Sigmoid colon (tissue), 7 donors: ENCODE measurements at places on chromosomes 3 and 15.

DNA sequence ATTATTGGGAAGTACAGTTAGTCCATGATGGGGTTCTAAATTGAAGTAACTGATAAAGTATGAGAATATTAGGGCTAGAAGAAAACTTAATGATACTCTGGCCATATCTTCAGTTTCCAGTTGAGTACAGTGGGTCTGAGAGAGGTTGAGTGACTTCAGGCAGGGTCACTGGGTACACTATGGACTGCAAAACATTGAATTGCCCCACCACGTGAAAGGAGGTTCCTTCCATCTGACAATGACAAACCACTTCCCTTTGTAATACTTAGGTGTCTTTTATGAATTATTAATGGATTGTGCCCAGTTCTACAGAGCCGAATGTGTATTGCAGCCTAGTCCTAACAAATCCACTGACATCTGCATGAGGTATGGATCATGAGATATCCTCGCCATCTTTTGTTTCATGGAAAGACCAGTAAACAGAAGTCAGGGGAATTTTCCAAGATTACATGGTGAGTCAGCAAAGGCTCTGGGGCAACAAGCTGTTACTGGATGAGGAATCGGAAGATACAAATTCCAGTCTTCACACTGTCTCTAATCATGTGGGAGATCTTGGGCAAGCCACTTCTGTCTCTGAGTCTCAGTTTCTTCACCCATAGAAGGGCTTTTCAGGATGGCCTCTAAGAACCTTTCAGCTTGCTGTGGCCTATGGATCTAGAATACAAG lies 66.5 kb upstream of the BCL6 start:
- no peak for DNase-seq

GRCh38 chr3:13260259-13261103 lies 159.6 kb downstream of the NUP210 start:
- DNase-seq, result no peak

DNA sequence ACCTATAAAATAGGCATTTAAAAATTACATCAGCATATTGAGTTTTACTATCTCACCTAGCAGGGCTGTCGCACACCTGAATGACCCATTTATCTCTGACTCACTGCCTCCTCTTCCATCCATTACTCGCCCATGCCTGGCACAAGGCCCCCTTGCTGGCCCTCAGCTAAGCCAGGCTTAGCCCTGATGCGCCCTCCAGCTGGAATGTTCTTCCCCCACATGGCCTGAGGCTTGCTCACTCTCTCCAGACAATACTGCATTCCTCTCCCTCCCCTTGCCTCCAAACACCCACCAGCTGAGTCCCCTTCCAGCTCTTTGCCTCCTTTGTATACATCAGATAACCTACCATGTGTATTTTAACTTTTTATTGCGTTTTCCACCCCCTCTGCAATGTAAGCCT lies 7.2 kb downstream of the SH3BP5 start:
- no peak for DNase-seq

DNA sequence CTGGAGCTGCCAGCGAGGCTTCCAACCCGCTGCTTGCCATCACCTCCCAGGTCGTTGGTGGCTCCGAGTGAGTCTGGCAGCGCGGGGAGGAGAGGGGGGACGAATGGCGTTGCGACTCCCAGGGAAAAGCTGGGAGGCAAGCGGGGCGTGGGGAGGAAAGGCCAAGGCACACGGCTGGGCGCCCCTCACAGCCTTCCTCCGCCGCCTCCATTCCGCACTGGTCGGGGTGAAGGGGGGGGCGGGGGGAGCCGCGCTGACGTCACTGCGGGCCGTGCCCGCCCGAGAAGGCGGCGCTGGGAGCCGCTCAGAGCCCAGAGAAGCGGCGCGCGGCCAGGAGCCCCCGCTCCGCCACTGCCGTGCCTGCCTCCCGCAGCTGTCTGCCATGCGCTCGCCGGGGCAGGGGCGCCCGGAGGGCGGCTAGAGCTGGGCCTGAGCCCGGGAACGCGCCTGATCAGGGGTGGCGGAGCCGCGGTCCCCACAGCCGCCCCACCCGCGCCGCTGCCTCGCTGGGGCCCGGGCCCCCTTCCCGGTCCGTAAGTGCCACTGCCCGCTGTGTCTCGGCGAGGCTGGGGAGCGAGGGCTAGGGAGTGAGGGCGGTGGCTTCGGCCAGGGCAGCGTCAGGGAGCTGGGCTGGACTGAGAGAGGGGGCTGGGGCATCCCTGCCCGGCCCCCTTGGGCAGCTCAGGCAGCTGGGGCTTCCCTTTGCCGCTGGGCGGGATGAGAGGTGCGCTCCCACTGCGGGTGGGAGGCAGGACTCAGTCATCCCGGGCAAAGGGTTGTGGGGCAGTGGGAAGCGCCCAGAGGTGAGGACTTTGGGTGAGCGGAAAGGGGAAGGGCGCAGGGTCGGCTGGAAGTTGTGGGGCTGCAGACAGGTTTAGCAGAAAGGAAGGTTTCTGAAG lies 27.8 kb upstream of the POLG start:
- no peak for DNase-seq

- DNase-seq, result peak; percentile 73
Measured at GRCh38 chr3:16609927-16610580, 4.8 kb upstream of the DAZL start.

- no peak for DNase-seq
Measured at GRCh38 chr3:50430950-50431435, 71.7 kb upstream of the TMEM115 start.

- no peak for DNase-seq
Measured at GRCh38 chr3:132016061-132017041, 18.5 kb downstream of the CPNE4 start.

GRCh38 chr3:94069194-94069813 lies 6.4 kb downstream of the NSUN3 start:
- DNase-seq, result no peak

DNA sequence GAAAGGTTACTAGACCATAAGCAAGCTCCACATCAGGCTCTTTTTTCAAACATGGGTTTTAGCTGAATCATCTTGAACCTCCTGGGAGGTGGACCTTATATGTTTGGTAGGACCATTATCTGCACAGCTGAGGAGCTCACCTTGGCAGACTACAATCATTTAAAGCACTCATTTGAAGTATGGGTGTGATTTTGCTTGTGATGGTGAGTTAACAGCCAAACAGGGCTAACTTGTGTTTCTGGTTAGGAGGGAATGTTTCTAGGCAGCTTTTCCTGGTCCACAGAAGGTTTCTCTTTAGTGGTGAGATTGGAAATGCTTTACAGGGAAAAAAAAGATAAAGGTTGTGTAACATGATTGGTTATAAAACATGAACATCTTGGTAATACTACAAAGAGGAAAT lies 61.8 kb downstream of the ARHGEF26 start:
- no peak for DNase-seq

DNA sequence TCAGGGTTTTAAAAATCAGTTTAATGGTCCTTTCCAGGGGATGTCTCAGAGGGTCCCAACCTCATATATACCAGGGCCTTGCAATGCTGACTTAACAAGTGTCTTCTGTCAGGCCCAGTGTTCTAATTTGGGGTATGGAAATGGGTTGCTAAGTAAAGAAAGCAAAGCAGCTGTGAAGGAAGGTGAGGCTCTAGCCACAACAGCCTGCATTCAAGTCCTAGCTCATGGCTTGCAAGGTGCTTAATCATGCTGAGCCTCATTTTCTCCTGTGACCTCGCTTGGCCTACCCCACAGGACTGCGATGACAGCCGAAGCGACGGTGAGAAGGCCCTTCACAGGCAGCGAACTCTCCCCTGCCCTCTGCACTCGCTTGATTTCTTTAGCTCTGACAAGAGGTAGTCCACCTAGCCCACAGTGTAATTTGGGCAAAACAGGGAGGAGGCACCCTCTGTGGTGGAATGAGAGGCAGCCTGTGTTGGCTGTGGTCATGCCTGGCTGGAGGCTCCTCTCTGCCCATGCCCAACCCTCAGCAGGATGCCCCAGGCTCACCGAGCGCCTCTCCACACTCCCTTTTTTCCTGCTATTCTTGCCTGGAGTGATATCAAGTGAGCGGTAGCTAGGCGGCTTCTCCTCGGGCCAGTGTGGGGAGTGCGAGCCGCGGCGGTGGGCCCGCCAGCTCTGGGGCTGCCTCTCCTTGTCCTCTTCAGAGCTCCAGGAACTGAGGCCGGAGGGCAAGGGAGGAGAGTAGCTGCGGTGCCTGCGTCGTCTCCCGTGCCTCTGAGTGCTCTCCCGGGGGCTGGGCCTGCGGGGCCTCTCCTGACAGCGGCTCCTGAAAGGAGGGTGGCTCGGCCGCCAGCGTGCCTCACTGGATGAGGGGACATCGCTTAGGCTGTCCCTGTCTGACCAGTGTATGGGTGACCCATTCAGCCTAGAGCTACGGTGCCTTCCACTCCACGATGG lies 29.2 kb downstream of the ILDR1 start:
- DNase-seq, result no peak

DNA sequence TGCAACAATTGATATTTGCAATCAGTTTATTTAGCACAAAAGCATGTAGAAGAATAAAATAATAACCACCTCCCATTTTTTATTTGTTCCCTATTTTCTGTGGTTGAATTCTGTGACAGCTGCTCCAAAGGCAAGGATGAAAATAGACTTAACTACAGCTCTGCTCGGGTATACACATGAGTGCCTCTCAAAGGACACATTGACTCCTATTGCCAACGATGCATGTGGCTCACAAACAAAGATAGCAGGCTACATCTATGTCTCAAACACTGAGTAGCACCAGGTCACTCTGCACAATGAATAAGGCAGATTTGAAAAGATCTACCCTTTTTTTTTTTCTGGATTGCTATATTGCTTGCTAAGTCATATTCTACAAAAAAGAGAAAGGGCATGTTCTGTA lies 612.9 kb downstream of the ROBO1 start:
- no peak for DNase-seq

GRCh38 chr15:78093242-78094020 lies 1.1 kb downstream of the SH2D7 start:
- peak; percentile 74 for DNase-seq

DNA sequence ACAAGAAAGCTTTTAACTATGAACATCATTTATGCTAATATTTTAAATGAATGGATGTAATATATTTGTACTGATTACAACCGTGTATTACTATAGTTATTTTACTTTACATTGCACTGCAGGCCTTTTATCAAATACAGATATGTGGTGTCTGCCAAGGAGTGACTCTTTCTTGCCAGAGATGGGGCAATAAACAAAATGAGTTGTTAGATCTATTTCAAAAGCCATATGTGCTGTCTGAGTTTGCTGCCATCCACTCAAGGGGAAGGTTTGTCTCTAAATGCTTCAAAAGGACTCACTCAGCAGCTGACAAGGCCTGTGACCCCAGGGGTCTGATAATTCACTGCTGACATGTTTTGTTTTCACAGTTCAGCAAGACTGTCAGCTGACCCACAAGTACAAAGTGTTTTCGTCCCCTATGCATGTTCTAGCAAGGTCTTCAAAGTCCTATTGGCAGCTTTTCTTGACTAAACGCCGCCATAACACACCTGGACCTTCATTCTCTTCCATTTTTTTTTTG lies 41.3 kb upstream of the ZBED2 start:
- DNase-seq, result no peak

DNA sequence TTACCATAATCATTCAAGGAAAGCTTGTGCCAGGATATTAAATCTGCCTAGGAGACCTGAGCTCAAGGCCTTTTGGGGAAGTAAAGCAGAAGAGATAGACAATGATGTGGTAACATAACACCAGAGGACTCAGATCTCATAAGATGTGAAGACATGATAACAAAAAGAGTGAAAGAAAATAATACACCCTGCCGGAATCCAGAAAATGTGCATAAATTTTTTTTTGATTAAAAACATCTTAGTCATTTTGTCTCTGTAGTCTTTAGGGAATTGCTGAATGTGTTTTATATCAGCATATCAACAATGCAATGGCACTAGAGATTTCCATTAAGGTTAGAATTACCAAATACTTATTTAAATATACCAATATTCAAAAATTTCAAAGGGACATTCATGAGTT lies 326.8 kb upstream of the ROBO1 start:
- DNase-seq, result no peak

DNA sequence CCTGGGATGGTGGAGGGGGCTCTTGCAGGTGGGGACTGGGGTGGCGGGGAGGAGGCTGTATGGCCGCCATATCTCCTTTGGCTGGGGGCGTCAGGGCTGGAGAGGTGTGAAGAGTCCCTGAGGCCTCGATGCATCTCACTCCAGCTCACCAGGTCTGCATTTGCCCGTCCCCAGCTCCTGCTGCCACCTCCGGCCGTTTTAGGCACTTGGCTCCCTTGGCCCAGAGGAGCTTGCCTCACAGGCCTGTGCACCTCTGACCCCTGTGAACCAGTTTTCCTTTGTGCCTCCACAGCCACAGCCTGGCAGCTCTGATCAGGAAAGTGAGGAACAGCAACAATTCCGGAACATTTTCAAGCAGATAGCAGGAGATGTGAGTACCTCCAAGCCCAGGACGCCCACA lies 49.7 kb downstream of the CAPN3 start:
- no peak for DNase-seq

GRCh38 chr15:29913528-29914135 lies 91.4 kb upstream of the TJP1 start:
- no peak for DNase-seq

DNA sequence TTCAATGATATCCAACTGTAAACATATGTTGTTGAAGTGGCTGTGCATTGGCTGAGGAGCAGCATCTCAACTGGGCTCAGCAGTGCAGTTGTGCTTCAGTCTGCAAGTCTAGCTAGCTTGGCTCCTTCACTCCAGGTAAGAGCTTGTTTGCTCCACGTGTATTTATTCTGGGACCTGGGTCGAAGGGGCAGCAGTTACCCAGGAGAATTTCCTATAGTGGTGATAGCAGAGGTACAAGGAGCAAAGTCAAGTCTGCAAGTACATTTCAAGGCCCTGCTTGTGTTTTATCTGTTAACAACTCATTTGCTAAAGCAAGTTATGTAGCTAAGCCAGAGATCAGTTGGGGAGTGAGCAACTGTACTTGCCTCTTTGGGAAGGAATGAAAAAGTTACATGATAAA lies 286.2 kb upstream of the UMPS start:
- DNase-seq, result no peak

DNA sequence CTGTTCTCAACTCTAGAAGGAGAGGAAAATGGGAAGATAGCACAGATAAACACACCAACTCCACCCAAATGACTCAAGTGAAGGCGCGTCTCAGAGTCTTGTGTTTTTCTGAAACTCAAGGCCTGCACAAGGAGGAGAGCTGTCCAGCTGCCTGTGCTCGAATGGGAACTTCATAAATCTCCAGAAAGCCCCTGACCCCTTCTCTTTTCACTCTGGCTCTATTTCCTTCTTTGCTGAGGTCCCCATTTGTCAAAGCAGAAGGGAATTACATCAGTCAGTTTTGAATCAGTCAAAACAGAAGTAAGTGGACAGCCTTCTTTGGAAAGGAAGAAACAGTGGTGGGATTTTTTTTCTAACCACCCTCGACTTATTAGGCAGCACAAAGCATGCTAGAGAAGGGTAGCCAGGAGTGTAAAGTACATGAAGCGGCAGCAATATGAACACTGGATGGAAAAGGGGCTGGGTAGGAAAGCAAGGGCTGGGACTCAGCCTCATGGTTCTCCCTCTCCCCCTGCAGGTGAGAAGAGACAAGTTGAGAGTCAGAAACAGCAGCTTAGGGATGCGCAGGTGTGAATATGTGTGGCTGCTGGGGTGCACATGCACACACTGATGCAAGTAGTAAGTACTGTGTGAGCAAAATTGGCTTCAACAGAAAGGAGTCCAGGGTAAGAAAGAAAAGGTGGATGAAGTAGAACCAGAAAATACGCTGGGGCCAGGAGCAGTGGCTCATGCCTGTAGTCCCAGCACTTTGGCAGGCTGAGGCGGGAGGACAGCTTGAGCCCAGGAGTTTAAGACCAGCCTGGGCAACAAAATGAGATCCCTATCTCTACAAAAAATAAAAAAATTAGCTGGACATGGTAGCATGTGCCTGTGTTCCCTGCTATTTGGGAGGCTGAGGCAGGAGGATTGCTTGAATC lies 36.6 kb upstream of the MAGEF1 start:
- no peak for DNase-seq

GRCh38 chr3:196406811-196407470 lies 25.3 kb downstream of the UBXN7 start:
- DNase-seq, result no peak

GRCh38 chr3:42045708-42046243 lies 45.4 kb upstream of the TRAK1 start:
- DNase-seq, result no peak
